ENCODE measurements at places on chromosomes 12 and 14. TPM values are rescaled to one million over a fixed set of nuclear protein-coding genes. Genes with fewer than 3 reads are reported as not detected.

- DNase-seq = no peak
These were observed 13.4 kb upstream of the ALDH2 start for GRCh38 chr12:111753144-111753881.

DNA sequence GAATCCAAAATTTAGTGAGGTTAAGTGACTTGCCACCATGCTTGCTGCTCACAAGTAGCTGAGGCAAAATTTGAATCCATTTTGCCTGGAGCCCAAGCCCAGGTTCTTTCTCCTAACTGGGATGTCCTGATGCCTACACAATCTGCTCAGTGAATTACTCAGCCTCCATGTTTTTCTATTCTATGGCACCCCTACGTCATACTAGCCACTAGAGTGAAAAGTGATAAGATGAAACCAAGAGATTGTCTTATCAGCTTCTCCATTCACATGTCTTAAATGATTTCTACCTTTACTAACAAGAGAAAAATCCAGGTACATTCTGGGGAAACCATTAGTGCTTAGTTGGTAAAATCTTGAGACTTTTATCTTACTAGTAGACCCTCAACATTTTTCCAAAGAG lies 720.1 kb downstream of the DIO2 start:
- no peak for DNase-seq

- no peak for DNase-seq
These were observed 16.5 kb upstream of the CMAS start for GRCh38 chr12:22029491-22029890.

DNA sequence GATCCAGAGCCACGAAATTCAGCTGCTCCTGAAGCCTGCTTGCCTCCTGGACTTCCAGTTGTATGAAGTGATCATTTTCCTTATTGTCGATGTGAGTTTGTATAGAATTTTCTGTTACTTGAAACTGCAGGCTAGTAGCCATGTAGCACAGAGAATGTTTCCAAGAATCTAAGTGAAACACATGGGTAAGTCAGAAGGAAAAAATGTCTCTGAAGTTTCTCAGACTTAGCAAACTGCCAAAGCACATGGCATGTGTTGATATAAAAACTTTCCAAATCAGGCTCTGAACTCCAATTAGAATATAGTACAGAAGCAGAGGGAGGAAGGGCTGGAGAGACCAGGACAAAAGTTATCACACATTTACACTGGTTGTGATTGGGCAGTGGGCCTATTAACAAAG lies 9.8 kb upstream of the PCNX1 start:
- DNase-seq = no peak

GRCh38 chr12:77746096-77746495 lies 84.6 kb upstream of the NAV3 start:
- no peak for DNase-seq

The PPFIA2 gene
- not detected for polyA plus RNA-seq

The CIT gene
- polyA plus RNA-seq = 0.75 TPM

The SLCO1A2 gene
- polyA plus RNA-seq = not detected

DNA sequence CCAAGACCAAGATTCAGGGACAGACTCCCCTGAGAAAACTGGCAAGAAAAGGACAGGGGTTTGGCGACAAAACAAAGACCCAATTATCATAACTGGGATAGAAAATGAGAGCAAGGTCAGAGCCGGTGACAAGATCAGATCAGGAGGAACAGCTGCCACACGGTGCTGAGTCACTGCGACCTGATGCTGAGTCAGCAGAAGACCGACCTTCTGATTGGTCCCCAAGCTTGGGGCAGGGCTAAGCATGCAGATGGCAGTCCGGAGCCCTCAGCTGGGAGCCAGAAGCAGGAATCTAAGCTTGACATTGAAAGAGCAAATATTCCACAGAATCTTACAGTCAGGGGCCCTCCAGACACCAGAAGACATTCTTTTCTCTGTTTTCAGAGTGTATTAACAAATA lies 19.1 kb upstream of the ARMH4 start:
- DNase-seq = no peak

- DNase-seq = no peak
These were observed 224.4 kb downstream of the NUBPL start for GRCh38 chr14:31785574-31785973.

GRCh38 chr12:15538881-15539280 lies 216.6 kb downstream of the PTPRO start:
- no peak for DNase-seq

DNA sequence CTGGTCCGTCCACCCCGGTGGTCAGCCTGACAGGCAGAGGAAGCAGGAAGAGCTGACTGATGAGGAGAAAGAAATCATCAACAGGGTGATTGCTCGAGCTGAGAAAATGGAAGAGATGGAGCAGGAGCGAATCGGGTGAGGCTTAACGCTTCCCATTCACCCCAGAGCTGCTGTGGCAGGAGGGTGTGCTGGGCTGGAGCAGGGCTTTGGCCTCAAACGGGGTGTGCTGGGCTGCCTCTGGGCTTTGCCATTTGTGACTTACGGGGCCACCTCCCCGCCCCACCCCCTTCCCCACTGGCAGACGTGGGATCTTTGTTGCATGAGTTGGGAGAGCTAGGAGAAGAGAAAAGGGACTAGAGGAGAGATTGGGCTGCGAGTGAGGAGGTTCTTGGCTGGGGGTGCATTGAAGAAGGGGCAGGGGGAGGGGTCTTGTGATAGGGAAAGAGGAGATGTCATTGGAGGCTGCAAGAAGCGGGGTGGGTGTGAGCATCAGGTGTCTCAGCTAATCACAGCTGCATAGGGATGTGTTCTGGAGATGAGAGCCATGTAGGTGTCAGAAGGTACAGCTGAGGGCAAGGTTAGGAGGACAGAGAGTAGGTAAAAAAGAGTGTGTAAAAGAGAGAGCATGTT lies 56.3 kb downstream of the RPH3A start:
- DNase-seq = no peak

The BEST3 gene
- polyA plus RNA-seq = not detected

The KRT79 gene
- polyA plus RNA-seq = not detected

GRCh38 chr12:2574355-2574935 lies 220.3 kb upstream of the FKBP4 start:
- no peak for DNase-seq

The ANO4 gene
- not detected for polyA plus RNA-seq

The SNAPC1 gene
- 3.4 TPM for polyA plus RNA-seq

The PIWIL1 gene
- not detected for polyA plus RNA-seq

DNA sequence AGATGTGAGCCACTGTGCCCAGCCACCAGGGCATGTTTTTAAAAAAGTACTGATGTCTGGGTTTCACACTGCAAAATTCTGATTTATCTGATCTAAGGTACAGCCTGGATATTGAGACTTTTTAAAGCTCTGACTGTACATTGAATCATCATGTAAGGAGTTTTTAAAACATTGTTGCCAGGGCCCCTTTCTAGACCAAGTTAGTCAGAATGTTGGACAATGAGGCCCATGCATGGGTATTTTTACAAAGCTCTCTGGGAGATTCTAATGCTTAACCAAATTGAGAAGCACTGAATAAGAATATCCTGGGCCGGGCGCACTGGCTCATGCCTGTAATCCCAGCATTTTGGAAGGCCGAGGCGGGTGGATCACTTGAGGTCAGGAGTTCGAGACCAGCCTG lies 16.7 kb downstream of the TMEM19 start:
- no peak for DNase-seq

DNA sequence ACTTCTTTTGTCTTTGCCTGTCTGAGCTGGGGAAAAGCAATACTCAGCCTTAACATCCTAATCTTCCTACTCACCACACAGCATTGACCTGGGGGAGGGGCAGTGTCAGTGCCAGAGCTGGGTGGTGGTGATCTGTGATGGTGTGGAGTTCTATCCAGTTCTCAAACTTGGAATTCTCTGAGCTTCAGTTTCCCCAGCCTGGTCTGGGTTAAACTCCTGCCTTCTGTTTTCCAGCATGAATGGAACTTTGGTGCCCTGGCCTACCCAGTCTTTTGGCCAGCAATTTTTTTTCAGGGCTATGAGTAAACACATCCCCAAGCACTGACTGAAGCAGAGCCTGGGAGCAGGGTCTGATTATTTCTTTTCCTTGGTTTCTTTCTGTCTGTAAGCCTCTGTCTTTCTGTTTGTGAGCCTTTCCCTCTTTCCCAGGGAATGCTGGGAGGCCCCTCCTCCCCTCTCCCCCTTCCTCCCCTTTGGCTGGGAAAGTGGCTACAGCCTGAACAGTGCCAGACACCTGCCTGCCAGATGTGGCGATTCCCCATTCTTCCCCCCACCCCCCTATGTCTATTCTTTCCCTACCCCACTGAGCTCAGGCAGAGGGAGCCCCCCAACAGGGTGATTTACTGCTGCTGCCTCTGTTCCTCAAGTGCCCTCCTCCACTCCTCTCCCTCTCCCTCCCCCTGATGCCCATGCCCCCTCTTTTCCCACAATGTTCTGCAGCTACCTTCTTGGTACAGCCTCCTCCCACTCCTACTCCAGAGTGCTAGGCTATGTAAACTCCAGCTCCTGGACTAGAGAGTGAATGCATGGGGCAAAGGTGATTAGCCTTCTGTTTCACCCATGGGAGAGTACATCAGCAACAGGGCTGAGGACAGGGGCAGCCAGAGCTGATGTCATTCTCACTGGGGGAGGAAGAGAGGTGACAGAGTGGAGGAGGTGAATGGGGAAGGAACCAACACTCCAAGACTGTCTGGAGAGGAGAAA lies 11.1 kb downstream of the GPR84 start:
- no peak for DNase-seq

GRCh38 chr14:106843951-106844483 lies 1317.6 kb downstream of the TMEM121 start:
- DNase-seq = peak; percentile 46

DNA sequence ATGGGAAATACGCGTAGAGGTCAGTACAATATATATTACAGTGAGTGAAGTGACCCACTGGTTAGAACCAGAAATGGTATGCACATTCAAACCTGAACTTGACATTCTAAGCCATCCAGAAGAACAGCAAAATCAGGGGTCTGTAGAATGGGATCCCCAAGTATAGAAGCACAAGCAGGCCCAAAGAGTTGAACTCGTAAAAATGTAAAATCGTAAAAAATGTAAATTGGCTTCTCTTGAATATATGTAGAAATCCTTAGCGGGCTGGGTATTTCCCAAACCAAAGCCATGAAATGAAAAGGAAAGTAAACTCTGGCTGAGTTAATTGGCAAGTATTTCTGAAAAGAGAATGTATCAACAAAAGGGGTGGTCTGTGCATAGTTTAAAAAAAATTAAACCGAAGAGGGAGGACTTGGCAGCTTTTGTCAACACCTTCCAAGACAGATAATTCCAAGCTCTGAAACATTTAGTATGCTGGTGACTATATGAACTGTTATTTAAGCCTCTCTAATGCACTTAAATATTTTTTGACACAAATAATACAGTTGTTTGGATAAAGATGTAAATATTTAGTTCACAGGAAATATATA lies 1505.6 kb upstream of the FLRT2 start:
- DNase-seq = no peak

DNA sequence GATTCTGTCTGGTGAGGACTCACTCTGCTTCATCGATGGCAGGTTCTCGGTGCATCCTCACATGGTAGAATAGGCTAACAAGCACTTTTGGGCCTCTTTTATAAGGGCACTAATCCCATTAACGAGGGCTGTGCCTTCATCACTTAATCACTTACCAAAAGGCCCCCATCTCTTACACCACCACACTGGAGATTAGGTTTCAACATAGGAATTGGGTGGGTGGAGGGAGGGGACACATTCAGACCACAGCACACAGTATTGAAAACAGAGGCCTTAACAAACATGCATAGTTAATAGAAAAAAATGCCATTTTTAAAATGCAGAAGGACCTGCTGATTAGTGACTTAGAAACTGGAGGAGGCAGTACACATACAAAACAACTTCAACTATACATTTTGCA lies 61.6 kb downstream of the SPPL3 start:
- no peak for DNase-seq

The KRT3 gene
- polyA plus RNA-seq = not detected

The ARMH4 gene
- not detected for polyA plus RNA-seq
